ENCODE measurements at places on chromosomes 11 and 22.

DNA sequence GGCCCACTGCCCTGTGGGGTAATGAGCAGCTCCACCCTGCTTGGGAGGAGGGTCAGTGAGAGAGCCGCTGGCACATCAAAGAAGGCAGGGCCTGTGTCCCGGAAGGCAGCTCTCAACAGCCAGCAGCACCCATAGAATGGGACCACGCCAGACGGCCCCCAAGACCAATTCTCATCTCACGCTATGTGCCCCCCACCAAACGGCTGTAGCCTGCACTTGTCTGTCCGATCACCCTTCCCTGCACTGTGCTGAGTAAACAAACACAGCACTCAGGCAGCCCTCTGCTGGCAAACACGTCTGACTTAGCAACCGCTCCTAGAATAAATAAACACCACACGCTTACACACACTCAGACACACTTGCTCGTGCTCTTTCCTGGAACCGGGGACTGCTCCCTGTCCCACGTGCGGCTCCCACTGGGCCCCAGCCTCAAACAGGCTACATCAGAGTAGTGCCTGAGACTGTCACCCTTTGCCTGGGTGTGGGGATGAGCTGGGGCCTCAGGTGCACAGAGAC is 53.2 kb upstream of the CDON start:
- peak; percentile 75 for DNase-seq

GRCh38 chr22:29625090-29625825 is 21.8 kb downstream of the NF2 start:
- peak; percentile 87 for DNase-seq

DNA sequence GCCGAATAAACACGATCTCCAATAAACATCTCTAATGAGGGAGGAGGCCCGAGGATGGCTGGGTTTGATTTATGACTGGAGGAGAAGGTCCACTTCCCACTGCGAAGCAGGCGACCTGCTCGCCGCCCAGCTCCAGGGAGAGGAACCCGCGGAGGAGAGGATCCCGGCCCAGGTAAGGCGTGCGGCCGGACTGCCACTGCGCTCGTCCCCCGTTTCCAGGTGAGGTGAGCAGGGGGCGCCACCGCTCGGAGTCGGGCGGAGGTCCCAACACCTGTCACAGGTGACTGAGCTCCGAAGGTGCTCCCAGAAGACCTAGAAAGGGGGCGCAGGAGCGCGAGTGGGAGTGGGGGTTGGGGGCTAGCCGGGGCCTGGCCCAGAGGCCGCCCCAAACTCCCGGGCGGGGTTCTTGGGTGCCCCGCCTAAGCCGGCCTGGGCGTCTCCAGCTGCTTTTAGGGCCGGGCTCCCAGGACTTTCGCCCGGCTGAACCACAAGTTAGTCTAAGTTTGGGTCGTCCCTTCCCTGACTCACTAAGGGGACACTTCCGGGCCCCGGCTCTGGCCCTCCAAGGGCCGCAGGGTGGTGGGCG is 5.4 kb upstream of the PAX6 start:
- no peak for DNase-seq

- DNase-seq: no peak
Measured at GRCh38 chr11:112797092-112797491, 164.1 kb upstream of the NCAM1 start.

GRCh38 chr22:32055069-32055468 is 12.0 kb downstream of the SLC5A1 start:
- no peak for DNase-seq

DNA sequence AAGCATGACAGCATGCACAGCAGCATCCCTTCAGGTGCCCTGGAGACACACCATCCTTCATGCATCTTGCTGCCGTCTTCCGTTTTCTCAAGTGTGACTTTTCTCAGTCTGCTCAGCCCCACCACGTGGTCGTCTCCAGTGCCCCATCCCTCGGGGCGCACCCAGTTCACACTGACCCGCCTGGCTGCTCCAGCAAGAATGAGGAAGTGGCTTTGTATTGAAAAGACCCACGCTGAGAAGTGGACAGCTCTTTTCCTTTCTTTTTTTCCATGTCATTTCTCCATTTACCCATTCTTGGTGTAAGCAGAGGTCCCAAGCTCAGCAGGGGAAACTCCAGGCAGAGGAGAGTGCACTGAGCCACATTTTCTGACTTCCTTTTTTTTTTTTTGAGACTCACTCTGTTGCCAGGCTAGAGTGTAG is 14.5 kb downstream of the SERPINH1 start:
- DNase-seq: no peak

- DNase-seq: no peak
Measured at GRCh38 chr22:29030618-29031226, 30.9 kb downstream of the C22orf31 start.

DNA sequence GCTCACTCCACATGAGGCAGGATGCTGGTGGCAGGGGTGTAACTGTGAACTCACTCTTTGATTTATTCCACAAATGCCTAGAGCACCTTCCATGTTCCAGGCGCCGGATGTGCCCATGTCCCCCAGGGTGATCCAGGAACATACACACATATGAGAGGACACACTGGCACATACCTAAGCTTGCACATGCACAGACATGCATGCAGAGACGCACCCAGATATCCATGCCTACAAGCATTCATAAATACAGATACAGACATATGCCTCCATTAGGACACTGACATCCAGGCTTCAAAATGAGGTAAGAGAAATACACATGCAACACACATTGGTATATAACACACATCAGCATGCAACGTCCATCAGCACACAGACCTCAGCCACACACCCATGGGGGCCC is 4.5 kb downstream of the OSM start:
- no peak for DNase-seq

DNA sequence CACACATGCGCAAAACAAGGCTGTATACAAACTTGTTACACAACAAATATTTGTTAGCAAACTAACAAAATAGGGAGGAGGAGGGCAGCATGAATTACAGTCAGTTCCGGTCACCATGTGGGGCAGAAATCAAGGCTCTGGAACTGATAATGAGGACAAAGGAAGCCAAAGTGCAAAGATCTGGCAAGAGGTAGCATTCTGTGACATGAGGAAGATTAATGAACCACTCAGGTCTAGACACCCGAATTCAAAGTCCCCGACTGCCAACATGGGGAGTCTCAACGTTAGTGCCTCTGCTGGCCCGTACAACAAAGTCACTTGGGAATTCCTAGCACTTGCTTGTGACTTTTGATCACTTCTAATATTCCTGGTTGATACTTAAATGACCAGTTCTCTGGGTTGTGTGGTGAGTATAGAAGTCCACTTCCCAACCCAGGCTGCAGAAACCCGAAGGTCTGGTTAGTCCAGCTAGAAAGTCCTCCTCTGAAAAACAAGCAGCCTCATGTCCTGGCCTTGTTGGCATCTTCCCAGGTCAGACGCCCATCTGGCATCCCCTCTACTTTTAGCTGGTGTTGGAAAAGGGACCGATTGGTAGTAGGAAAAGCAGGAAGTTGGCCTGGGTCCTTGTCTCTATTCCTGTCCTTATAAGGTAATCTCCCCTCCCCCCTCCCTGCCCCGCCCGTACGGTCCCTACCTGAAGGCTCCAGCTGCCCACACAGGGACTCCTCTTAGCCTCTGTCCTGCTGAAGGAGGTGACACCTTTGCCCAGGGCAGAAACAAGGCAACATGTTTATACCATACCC is 1.6 kb downstream of the SUN2 start:
- no peak for DNase-seq

DNA sequence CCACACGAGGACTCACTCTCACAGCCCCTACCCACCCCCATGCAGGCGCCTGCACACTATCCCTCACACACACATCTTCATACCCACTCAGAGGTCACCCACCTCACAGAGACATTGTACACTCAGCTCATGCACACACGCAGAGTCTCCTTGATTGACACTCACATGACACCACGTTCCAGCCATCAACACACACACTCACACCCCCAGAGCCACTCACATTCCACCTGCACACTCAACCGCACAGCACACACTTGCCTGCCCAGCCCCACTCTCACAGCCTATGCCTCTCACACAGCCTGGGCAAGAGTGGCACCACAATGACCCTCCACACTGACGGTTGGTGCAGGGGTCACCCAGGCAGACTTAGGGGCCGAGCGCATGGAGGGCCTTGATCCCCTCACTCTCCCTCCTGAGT is 2.2 kb downstream of the SPI1 start:
- DNase-seq: no peak

GRCh38 chr11:47672283-47672730 is 29.9 kb upstream of the MTCH2 start:
- DNase-seq: no peak

GRCh38 chr22:35051791-35052190 is 14.2 kb upstream of the ISX start:
- no peak for DNase-seq

DNA sequence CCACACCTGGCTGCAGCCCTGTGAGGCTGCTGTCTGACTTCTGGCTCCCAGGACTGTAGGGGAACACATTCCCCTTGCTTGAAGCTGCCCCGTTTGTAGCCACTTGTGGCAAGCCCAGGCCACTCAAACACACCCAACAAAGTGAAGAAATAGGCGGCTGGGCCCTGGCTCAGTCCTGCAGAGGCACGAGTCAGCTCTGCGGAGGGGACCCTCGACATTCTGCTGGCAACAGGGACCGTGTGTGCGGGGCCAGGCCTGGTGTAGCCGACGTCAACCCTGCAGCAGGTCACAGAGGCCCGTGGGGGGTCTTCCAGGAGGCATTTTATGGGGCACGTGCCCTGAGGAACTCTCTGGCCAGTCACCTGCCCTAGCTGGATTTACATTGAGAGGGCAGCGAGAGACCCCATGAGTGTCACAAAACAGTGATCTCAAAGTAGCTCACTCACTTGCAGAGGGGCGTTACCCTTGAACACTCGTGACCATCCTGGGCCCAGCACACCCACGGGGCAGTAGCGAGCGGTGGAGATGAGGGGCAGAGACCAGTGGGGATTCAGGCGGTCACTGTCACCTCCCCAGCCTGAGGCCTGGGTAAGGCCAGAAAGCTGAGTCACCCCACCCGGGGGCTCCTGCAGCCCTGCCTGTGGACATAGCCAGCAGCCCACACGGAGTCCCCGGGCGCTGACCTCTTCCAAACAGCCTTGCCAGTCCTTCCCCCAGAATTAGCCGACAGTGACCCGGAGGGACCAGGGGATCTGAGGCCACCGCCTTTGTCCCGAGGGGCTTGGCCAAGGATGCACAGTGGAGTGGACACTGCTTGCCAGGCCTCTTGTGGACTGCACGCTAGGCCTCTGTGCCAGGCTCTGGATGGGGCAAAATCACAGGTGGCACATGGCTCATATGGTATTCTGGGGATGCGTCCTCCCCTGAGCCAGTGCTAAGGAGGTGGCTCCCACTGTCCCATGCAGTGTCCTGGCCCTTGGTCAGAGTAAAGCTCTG is 139.5 kb downstream of the CTTN start:
- no peak for DNase-seq

DNA sequence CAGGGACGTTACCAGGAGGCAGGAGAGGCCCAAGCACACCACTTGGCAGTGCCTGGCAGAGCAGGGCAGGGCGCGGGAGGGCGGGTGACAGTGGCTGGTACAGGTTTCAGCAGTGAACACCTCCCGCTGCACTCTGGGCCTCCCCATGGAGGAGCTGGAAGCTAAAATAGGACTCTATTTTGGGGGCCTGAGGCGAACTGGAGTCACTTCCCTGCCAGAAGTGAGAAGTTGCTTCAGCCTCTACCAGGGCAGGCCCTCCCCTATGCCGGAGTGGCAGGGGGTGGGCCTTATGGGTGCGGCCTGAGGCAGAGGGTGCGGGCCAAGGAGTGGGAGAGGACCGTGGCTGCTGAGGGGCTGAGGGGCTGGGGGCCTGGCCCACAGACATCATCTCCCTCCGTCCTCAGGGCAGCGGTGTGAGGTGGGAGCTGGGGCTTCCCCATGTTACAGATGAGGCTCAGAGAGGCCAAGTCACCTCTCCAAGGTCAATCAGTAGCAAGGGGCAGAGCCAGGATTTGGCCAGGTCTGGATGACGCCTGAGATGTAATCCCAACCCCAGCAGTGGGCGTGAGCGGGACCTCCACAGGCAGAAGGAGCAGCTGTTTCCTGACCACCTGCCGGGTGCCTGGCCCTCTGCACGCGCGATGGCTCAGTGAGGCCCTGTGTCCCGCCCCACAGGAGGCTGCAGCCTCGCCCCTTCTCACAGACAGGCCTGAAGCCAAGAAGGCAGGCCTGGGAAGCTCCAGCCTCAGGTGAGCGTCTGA is 39.3 kb downstream of the KCNJ4 start:
- DNase-seq: no peak

- no peak for DNase-seq
Measured at GRCh38 chr11:62456630-62457029, 37.8 kb downstream of the SCGB1A1 start.

DNA sequence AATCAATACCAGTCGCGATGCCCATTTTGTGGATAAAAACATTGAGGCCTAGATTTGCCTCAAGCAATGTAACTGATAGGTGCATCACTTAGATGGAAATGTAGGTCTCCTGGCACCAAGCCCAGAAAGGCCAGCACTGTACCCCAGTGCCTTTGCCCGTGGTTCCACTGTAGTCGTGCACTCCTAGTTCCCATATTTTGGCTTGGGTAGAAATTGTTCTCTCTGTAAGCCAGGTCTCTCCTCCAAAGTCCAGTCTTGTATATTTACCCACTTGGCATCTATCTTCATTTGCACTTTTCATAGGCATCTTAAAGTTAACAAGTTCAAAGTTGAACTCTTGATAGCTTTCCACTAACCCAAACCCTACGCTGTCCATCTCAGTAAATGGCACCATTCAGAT is 41.6 kb upstream of the DMC1 start:
- no peak for DNase-seq

GRCh38 chr11:32062540-32062939 is 28.3 kb upstream of the RCN1 start:
- DNase-seq: no peak

GRCh38 chr11:121464352-121464946 is 11.7 kb upstream of the SORL1-AS1 start:
- peak; percentile 69 for DNase-seq

- DNase-seq: no peak
Measured at GRCh38 chr22:19761725-19762567, 1.4 kb downstream of the TBX1 start.

- DNase-seq: no peak
Measured at GRCh38 chr22:36384766-36385481, 2.8 kb downstream of the MYH9 start.

Data from GM04503 (cell line).